ENCODE measurements at places on chromosomes 13 and 19.
A peak's percentile ranks its signal among the peaks of the same experiment; 100 is the strongest.

- no peak for DNase-seq
Observed at GRCh38 chr13:81089371-81090157, 748.6 kb upstream of the SPRY2 start.

DNA sequence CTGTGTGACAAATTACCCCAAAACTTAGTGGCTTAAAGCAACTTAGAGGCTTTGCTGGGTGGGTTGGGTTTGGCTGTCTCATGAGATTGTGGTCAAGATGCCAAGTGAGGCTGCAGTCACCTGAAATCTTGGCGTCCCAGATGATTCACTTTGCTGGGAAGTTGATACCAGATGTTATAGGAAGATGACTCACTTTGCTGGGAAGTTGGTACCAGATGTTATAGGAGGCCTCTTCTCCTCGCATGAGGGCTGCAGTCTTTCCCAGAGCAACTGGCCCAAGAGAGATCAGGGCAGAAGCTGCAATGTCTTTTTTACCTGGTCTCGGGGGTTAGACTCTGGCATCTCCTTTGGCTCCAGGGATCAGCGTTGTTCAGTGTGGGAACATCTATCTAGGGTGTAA, 16.8 kb downstream of the TEX29 start:
- DNase-seq: peak; percentile 25

GRCh38 chr13:57640607-57641006, 9.1 kb downstream of the PCDH17 start:
- no peak for DNase-seq

GRCh38 chr13:61954092-61954491, 538.4 kb upstream of the PCDH20 start:
- DNase-seq: peak; percentile 29

- no peak for DNase-seq
Observed at GRCh38 chr13:23608701-23609413, 38.6 kb downstream of the TNFRSF19 start.

- peak; percentile 28 for DNase-seq
Observed at GRCh38 chr19:7681340-7682174, 924 bp downstream of the TRAPPC5 start.

- DNase-seq: no peak
Observed at GRCh38 chr13:91311491-91311890, 36.0 kb upstream of the MIR17HG start.

DNA sequence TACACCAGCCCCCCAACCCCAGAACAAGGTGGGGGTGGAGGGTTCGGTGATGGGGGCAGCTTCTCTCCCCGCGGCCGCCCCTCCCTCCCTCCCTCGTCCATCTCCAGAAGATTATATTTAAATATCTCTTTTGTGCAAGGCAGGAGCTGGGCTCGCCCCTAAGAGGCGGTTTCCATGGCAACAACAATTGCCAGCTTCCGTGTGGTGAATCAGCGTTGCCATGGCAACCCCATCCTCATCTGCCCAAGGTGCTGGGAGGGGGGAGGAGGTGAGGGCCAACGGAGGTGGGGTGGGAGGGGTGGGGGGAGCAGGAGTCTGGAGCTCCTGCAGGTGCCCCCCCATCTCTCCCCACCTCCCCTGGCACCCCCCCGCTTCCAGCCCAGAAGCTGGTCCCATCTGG, 46.4 kb downstream of the CELF5 start:
- peak; percentile 52 for DNase-seq

- DNase-seq: no peak
Observed at GRCh38 chr19:45608948-45609347, 6.9 kb upstream of the GPR4 start.

DNA sequence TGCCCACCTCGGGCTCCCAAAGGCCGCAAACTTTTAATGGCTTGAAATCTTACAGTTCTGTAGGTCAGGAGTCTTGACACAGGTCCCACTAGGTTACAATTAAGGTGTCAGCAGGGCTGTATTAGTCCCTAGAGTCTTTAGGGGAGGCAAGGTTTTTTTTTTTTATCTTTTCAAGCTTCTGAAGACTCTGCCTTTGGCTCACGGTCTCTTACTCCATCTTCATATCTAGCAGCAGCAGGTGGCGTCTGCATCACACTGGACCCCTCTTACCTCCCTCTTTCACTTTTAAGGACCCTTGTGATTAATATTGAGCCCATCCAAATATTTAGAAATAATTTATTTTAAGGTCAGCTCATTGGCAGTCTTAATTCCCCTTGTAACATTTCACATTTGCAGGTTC, 11.6 kb downstream of the MIR17HG start:
- no peak for DNase-seq

- no peak for DNase-seq
Observed at GRCh38 chr13:111577208-111577828, 256.9 kb downstream of the TEX29 start.

DNA sequence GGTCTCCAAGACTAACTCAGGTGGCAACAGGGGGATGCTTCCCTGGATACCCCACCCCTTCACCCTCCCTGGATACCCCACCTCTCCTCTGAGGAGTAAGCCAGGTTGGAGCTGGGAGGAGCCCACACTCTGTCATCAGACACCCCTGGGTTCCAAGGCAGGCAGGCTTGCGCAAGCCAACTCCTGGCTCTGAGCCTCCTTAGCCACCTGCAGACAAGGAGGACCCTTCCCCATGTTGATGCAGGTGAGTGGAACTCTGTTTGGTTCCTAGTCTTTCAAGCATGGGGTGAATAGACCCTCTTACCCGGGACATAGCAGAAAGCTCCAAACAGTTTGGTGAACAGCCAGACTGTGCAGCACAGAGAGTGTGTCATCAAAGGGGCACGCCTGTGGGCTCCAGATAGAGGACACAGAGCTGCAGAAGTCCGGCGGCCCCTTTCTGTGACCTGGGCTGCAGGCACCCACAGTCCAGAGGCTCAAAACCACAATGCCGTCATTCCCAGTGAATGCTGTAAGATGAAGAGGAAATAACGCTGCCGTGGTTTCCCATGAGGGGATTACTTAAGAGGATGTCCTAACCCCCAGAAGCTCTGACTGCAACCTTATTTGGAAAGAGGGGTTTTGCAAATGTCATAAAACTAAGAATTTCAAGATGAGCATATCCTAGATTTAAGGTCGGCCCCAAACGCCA, 12.1 kb upstream of the HAS1 start:
- DNase-seq: peak; percentile 29

- DNase-seq: no peak
Observed at GRCh38 chr19:57668635-57669034, at the start of gene ZSCAN4. ZSCAN4 (plus strand) TSS chr19:57668935; CDS start chr19:57676146, 7,211 bp downstream.

DNA sequence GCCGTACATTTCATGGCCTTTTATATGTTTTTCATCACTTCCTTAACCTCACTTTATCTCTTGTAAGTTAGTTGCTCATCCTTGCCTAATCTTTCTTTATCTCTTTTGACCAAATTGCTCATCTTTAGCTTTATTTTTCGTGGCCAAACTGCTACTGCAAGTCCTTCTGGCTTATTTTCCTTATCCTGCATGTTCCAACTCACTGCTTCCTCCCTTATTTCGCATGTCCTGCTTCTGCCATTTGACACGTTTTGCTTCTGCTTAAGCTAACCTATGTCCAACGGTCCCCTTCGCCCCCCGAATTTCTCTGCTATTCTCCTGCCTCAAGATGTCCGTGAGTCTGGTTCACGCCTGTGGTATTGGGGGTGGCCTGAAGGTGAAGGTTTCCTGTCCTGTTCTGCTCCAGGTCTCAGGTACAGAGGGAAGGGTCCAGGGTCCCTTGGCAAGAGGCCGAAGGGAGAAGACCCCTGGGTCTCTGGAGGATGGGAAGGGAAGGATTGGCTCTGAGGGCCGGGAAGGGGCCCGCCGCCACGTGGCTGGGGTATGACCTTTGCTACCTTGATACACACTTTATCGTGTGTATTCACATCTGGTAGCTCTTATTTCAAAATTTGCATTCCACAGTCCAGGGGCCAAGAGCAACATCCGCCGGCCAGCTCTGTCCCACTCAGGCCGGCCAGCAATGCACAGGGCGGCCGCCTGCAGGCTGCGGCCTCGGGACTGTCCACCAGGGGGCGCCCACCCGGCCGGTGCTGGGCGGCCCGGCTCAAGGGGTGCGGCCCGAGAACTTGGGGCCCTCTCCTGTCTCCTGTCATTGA, 2.9 kb upstream of the C19orf85 start:
- peak; percentile 41 for DNase-seq

- no peak for DNase-seq
Observed at GRCh38 chr19:6099033-6099432, 11.3 kb downstream of the RFX2 start.

DNA sequence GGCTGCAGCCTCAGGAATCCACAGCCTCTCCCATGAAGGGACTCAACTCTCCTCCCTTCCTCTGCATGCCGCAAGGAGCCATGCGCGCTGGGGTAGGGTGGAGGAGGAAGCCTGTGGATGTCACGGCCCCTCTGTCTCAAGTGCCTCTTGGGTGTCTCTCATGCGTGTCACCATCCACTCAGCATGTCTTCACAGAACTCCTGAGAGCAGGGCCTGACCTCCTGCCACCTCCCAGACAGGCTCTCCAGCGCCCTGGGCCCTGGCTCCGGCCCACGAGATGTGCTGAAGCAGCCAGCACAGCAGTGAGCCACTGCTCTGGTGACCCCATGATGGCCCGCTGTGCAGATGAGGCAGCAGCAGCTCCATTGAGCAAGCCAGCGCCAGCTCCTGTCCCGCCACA, 25.9 kb upstream of the SPACA7 start:
- no peak for DNase-seq

- no peak for DNase-seq
Observed at GRCh38 chr19:13493516-13494310, 12.6 kb downstream of the CACNA1A start.

DNA sequence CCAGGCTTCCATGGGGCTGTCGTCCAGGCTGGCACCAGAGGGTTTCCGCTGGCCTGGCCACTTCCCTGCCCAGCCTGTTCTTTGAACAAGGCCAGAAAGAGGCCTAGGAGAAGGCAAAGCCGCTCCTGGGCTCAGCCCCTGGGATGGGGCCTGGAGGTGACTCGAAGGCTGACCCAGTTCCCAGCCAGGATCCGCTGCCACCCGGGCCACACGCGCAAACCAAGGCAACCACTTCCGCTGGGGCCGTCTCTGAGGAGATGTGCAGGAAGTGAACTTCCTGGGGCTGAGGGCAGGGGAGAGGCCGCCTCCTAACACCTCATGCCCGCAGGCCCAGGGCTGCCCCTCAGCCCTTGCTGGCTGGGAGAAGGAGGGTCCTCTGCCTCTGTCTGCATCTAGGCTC, 15.2 kb downstream of the PLEKHF1 start:
- no peak for DNase-seq

DNA sequence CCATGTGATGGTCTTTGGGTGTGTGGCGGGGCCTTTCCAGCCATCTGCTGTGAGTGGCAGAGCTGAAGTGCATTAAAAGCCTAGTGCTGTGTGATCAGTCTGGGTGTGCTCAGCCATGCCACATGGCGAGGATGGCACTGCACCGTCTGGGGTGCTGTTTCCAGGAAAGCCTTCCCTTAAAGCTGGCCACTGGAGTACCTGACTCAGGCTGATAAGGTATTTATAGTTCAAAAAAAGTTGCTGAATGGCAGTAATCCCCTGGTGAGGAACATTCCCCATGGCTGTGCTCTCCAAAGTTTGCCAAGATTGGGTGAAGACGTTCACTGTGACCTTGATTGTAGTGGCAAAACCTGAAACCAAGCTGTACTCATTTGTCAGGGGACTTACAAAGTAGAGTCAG, 6.0 kb downstream of the GPI start:
- DNase-seq: no peak

GRCh38 chr19:3284759-3285646, 60.5 kb downstream of the CELF5 start:
- DNase-seq: peak; percentile 81

GRCh38 chr13:99980824-99981734, 505 bp upstream of the ZIC2 start:
- peak; percentile 78 for DNase-seq

GRCh38 chr19:4567584-4568071, 8.1 kb upstream of the SEMA6B start:
- no peak for DNase-seq

DNA sequence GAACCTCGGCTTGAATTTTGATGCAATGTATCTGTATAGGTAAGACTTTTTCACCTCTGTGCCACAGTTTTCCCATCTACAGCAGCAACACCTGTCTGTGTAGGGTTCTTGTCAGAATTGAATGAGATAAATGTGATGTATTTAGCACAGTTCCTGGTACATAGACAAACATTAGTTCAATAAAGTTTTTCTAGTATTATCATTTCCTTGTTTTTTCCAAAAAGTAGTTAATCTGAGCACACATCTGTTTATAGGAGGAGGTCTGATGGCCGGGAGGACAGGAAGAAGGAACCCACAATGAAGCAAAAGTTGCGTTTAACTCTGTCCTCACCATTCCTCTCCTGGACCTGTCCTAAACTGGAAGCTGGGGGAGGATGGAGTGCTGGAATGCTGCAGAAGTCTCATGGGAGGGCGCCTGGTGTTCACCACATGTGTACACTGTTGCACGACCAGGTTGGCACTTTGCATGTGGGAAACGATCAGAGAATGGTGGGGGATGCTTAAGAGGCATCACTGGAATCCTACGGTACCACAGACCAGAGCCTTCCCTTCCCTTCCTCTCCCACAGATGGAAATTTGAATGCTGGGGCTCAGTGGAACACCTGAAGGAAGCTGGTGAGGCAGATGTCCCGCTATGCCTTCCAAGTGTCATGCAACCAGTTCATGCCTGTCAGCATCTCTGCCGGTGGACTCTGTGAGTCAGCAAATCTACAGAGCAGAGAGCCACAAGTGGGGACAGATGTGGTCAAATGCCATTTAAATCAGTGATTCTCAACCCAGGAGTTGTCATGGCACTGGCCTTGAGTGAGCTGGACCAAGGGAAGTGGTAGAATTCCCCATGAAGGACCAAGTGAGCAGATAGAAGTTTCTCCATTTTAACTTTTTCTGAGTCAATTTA, 315.6 kb downstream of the DLEU7 start:
- DNase-seq: peak; percentile 54

DNA sequence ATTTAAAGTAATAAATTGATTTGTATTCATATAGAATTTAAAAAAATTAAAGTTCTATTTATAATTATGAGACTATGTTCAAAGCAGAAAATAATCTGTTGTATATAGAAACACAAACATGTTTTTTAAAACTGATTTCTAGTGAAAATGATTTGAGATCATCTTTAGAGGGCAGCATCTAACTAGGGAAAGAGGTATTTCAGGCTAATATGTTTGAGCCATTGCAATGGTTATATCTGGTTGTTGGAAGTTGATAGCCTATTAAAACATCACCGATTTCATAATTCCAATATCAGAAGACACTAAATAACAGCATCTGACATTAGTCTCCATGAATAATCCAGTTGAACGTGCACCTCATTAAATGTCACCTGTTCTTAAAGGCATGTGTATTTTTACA, 79.8 kb upstream of the SLITRK6 start:
- DNase-seq: no peak

GRCh38 chr13:78650717-78651083, 8.3 kb downstream of the OBI1 start:
- no peak for DNase-seq

- no peak for DNase-seq
Observed at GRCh38 chr19:10478476-10478875, 24.7 kb downstream of the KEAP1 start.

GRCh38 chr13:93744033-93744432, 517.4 kb downstream of the GPC6 start:
- no peak for DNase-seq

GRCh38 chr19:38742296-38742695, 2.0 kb downstream of the CAPN12 start:
- DNase-seq: no peak

Measured in SW480 (cell line).